ENCODE measurements at places on chromosomes 11 and 22.

- DNase-seq: no peak
Observed at GRCh38 chr11:19404787-19405186, 164.0 kb upstream of the E2F8 start.

GRCh38 chr22:23384923-23385677 is 195.0 kb downstream of the IGLL1 start:
- no peak for DNase-seq

GRCh38 chr11:87926250-87926970 is 248.8 kb downstream of the RAB38 start:
- DNase-seq: peak; percentile 68

DNA sequence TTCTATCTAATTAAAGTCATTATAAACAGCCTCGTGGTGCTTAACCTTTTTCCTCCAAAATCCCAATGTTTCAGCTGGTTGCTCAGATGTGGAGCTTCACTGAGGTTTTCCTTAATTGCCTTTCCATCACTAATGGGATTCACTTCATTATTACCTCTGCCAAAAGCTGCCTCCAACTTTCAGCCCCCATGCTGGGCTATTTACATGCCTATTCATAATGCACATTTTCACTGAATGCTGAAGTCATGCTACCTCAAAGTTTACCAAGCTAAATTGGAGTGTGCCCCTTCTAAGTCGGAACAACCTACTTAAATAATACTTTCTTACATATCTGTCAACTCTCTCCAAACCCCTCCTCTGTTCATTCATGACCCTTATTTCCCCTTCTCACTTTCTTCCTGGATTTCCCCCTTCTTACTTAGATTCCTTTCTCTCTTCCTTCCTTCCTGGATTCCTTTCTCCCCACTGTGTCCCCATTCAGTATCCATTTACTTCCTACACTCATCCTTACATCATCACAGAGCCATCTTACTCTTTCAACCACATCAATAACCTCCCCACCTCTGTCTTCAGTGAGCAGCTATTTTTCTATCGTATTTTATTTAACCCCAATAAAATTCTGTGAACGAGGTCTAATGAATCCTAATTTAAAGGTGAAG is 887.3 kb upstream of the TENM4 start:
- no peak for DNase-seq

DNA sequence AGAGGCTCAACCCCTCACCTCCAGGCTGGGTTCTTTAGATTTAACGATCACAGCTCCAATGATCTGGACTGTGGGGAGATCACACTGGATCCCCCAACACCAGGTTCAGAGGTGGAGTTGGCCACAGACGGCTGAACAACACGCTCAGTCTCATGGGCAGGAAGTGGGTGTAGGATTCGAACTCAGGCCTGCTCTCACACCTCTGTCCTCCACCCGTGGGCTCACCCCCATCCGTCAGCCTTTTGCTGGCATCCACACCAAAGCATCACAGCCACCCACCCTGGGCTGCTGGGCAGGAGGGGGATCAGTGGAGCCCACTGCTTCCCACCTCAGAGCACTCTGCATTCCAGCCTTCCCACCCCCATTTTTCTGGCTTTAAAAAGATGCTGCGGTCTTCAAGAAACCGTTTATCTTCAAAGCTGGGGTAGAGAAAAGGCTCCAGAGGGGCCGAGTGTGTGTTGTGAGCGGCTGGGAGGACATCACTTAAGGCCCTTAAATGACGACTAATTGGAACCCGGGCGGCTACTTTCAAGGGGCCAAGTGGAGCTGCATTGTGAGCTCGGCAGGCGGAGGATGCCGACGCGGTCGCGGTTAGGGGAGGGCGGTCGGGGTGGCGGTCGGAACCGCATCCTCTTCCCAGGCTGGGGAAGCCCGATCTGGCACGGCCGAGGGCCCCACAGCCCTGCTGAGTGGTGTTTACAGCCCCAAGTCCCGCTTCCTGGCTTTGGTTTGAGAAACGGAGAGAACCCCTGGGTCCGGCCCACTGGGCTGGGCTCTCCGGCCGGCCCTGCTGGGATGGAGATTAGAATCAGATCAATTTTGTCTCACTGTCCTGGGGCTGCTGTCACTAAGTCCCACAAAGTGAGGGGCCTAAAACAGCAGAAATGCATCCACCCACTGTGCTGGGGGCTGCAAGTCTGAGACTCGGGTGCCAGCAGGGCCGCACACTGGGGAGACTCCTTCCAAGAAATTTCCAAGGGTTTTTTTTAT is 15.9 kb upstream of the FGF3 start:
- DNase-seq: no peak

Data from HFFc6 (cell line).